Pancreas (tissue), 10 donors: ENCODE measurements at places on chromosomes 5 and 9. TPM values are rescaled to one million over a fixed set of nuclear protein-coding genes. Genes with fewer than 3 reads are reported as not detected.

The FAM221B gene
- polyA plus RNA-seq, result 0.11 TPM

The SPINK7 gene
- not detected for polyA plus RNA-seq

The EGR1 gene
- polyA plus RNA-seq, result 41.0 TPM

The RLN2 gene
- polyA plus RNA-seq, result 0.27 TPM

The SPATA31D4 gene
- 0.04 TPM for polyA plus RNA-seq

The CCDC192 gene
- not detected for polyA plus RNA-seq

The PDZD2 gene
- polyA plus RNA-seq, result 1.4 TPM

The SLC6A19 gene
- polyA plus RNA-seq, result 3.9 TPM

The LVRN gene
- 0.61 TPM for polyA plus RNA-seq

The CDH9 gene
- not detected for polyA plus RNA-seq

The WNT8A gene
- not detected for polyA plus RNA-seq

The FBXO10 gene
- polyA plus RNA-seq, result 6.1 TPM

The RAB3C gene
- 5.4 TPM for polyA plus RNA-seq

The GPR151 gene
- not detected for polyA plus RNA-seq

The ZNF462 gene
- 1.7 TPM for polyA plus RNA-seq
